ENCODE measurements at places on chromosomes 4 and X. TPM values are rescaled to one million over a fixed set of nuclear protein-coding genes. Genes with fewer than 3 reads are reported as not detected.

DNA sequence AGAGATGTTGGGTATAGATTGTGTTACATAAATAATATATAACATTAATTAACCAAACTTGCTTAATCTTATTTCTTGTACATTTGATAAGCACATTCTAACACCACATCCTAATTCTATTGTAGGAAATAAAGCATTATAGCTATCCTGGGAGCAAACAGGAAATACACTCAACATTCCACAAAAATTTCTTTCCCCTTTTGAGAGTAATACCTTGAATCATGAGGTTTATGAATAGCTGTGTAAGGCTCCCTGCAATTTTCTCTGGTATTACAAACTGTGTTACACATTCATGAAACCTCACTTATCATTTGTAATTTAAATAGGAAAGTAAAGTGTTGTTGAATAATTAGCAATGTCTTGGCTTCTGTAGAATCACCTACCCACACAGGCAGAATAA is 95.1 kb downstream of the TMEM47 start:
- no peaks in the 10 kb centered on the region for H3K36me3 ChIP-seq
- no peak for DNase-seq
- H3K4me1 ChIP-seq = 0 out of 2 replicates have a peak, but pooled peaks cover 3% of the 10 kb centered on the region
- no peak overlapping the region for H3K4me3 ChIP-seq

GRCh38 chr4:56641494-56642051 is 39.5 kb downstream of the HOPX start:
- peak; percentile 98 for DNase-seq
- H3K36me3 ChIP-seq = no peaks in the 10 kb centered on the region
- H3K4me3 ChIP-seq = no peak overlapping the region
- H3K27me3 ChIP-seq = no peaks in the 10 kb centered on the region

DNA sequence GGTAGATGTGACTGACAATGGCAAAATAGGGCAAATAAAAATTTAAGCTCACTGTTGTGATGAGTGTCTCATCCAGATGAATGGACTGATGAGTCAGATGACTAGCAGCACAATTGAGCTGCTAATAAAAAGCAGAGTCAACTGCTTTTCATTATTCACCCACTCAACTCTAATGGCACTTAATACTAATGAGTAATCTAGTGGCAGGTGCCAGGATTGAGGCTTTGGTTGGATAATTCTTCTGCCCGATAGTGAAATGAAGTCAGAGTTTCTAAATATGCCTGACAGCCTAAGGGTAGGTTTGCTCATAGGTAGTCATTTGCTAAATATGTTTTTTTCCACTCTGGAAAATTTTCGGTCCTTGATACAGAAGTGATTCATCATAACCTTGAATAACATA is 10.4 kb downstream of the OGT start:
- H3K4me1 ChIP-seq = no peaks in the 10 kb centered on the region
- no peaks in the 10 kb centered on the region for H3K27me3 ChIP-seq
- H3K4me3 ChIP-seq = no peak overlapping the region

DNA sequence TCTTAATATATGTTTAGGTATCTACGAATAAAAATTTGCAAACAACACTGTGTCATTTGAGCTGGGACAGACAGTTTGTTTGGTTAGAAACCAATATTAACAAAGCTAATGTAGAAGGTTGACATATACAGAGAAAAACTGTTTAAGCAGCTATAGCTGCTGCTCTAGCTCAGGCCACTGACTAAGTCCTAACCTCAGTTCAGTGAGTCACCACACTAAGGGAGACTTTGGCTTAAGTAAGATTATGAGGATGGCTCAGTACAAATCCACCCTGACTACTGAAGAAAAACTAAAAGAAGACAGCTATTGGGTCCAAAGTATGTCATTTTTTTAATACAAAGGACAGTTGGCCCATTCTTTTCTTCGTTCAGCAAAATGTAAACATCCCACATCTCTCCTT is 717.3 kb upstream of the ACTRT1 start:
- H3K27ac ChIP-seq = no peak overlapping the region
- no peaks in the 10 kb centered on the region for H3K36me3 ChIP-seq
- no peaks in the 10 kb centered on the region for H3K27me3 ChIP-seq
- no peaks in the 10 kb centered on the region for H3K4me1 ChIP-seq

VCX3A gene
- not detected for total RNA-seq
